ENCODE measurements at places on chromosomes 4 and X.

- DNase-seq: no peak
These were observed 5.5 kb upstream of the ASMT start for GRCh38 chrX:1609311-1609710.

DNA sequence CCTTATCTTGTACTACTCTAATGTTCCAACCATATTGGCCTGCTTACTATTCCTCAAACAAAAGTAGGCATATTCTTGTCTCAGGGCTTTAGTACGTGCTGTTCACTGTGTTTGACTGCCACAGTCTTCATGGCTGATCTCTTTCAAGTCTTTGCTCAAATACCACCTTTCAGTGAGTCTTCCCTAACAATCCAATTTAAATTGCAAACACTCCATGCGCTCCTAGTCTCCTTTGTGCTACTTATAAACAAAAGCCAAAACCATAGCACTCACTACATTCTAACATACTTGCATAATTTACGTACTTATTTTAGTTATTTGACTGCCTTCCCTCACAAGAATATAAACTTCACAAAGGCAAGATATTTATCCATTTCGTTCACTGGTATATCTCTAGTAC, 1.7 kb upstream of the ART3 start:
- no peak for DNase-seq

DNA sequence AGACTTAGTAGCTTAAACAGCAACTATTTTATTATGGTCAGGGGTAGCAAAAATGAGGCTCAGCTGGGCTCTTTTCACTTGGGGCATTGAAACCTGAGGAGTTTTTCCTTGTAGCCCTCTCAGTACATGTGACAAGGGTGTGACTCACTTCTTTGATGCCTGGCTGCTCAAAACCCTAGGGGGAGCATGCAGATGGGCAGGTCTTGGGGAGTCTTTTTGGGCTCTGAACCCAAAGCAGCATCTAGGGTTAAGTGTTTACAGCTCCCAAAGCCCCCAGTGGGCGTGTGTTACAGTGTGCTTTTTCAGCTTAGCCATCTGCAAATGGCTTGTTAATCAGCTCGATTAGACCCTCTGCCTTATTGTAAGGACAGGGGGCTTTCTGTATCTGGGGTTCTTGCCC, 1752.7 kb downstream of the PCDH7 start:
- DNase-seq: no peak

DNA sequence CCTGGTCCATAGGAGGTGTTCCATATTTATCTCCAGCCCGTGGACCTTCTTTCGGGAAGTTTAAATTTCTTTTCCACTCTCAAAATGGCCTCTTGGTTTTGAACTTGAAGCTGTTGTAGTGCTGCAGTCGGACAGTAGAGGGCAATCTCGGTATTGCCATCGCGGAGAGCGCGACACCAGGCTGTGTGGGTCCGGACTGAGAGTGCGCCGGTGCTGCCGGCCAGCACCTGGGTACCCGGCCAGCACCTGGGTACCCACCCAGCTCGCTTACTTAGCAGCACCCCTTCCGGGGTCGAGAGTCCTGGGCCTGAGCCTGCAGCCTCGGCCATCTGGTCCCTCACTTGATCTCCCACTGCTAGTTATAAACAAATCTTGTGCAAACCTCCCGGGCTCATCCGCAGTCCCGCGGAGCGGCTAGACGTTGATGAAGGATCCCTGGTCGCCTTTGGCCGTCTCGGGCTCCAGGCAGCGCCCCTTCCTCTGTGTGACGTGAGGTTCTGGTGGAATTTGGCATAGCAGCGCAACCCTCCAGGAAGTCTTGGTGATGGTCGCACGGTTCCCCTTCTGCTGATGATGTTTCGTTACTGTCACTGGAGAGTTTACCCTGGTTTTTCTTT, 18.0 kb downstream of the FAM9A start:
- peak; percentile 0 for DNase-seq

- no peak for DNase-seq
These were observed 93.0 kb downstream of the ZXDA start for GRCh38 chrX:57817302-57817701.

All from bone marrow (tissue), 2 donors.